Right renal cortex interstitium (tissue), 3 donors: ENCODE measurements at places on chromosomes 11 and 22.

DNA sequence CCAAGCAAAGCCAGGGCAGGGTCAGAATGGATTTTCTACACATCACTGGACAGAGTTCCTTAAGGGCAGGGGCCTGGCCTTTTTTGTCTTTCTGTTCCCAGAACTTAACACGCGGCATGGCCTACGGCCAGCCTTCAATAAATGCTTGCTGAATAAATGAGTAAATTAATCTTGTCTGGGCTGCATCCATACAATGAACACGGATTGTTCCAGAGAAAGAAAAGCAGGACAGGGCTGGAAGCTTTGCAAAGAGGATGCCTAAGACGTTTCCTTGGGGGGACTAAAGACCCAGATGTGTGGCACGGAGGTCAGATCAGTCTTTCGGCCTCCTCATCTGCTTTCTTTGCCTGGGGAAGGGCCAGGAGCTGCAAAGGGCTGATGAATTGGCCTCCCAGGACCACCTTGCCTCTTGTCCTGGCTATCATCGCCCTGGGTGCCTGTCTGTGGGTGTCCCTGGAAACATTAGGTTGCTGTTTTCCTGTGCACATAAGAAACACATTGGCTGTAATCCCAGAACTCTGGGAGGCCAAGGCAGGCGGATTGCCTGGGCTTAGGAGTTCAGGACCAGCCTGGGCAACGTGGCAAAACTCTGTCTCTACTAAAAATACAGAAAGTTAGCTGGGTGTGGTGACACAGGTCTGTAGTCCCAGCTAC is 20.8 kb upstream of the RFPL3 start:
- DNase-seq: no peak

- DNase-seq: no peak
Measured at GRCh38 chr11:33551051-33551450, 149.6 kb downstream of the C11orf91 start.

GRCh38 chr11:129374081-129374992 is 1.3 kb upstream of the BARX2 start:
- no peak for DNase-seq

DNA sequence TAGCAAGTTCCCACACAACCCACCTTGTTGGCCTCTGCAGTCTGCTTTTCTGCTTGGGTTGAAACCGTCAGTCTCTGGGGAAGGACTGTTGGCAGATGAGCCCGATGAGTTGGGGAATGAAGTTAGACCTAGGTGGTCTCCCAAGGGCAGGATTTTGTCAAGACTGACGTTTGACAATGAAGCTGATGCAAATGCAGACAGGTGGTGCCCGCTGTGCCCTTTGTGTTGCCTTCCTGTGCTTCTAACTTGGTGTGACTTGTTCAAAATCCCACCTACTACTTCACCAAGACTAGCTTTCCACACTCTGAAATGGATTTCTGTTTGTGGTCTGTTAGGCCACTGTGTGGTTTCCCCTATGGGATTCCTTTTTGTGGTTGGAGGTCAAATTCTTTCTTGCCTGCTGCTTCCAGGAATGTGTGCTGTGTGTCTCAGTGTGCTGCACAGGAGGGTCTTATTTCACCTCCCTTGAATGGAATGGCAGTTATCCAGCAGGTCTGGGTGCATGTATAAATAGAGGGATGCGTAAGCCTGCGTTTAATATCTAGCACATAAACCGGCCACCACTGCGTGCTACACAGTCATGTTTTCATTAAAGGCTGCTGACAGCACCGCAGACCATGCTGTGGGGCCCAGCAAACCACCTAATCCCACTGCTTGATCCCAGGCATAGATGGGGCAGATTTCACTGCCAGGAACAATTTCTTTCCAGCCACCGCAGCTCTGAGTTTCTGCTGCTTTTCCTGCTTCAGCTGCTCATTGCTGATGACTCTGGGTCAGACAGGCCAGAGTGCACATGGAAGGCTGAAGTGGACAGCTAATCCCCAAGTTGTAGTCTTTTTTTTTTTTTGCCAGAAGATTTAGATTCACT is 44.8 kb downstream of the ADAMTS8 start:
- DNase-seq: no peak

DNA sequence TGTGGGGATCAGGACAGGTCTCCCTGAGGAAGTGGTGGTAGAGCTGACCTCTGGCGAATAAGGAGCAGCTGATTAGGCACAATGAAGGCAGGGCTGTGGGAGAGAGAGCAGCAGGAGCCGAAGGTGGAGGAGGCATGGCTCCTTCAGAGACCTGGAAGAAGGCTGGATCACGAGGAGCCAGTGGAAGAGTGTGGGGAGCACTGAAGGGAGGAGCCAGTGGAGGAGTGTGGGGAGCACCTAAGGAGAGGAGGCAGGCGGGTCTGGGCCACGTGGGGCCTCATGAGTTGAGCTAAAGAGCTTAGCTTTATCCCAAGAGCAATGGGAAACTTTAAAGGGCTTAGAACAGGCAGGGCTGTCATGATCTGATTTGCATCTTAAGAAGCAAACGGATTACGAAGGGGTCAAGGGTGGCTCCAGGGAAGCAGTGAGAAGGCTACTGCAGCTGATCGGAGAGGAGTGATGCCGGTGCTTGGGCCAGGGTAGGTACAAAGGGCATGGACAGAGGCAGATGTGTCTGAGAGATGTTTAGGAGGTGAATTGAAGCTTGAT is 44.9 kb upstream of the EIF3D start:
- DNase-seq: no peak

GRCh38 chr22:17303840-17304779 is 65.2 kb upstream of the CECR2 start:
- DNase-seq: no peak

DNA sequence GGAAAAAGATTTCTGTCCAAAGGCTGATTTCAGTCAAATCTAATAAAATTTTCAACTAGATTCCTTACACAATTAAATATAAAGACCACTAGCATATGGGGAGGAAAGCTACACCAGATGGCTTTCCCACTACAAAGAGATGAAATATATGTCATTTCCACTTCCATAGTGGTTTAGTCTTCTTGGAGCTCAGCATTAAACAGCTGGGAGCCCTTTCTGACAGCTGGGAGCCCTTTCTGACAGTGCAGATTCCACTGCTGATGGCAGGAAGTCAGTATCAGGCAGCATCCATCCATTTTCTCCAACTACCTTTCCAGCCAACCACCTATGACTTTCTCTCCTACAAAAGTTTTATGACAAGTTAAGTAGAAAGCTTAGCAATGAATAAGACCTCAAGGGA is 177.9 kb downstream of the RRAS2 start:
- no peak for DNase-seq

DNA sequence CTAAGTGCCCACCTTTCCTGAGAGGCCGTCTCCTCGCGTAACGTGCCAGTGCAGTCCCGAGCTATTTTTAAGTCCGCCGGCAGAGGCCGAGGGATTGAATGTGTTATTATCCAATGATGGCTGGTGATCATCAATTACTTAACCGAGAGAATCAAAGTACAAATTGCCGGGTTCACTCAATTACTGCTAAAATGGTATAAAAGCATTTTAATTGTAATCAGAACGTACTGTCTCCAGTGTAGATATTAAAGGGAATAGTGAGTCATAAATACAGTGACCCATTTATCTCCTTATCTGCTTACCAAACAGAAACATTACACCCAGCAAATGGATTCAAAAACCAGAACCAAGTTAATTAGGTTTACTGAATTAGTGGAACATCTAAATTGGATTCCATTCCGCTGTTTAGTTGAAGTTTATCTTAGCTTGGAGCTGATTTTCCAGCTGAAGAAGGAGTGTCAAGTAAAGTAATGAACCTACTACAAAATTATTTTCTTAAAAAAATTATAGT is 334.9 kb downstream of the BRD1 start:
- no peak for DNase-seq

- no peak for DNase-seq
Measured at GRCh38 chr22:49824185-49824925, 3.3 kb downstream of the BRD1 start.

DNA sequence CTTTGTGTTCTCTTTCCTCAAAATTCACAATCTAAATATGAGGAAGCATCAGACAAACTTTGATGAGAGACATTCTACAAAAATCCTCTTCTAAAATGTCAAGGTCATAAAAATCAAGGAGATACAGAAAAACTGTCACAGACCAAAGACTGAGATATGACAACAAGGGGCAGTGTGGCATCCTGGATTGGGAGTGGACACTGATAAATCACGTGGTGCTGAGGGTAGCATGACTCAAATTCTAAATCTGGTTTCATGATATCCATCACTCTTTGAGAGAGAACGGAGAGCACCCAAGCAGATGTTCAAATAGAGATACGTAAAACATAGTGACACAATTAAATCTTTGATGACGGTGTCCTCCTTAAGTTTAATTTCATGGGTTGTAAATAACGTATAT is 13.0 kb upstream of the CARD18 start:
- DNase-seq: no peak

DNA sequence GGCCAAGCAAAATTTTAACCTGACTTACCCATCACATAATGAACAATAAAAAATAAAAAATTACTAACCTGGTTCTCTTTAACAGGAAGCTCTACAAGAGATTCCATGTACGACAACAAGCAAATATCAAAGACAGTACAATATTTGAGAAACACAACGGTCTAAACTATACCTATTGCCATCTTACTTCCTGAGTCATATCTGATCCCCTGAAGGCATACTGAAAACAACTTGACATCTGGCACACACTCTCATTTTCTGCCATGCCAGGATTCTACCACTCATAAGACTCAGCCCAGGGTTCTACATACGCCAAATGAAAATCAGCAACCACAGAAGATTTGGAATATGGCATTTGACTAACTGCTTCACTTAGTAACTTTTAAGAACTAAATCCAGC is 13.8 kb downstream of the DENND5A start:
- DNase-seq: no peak

DNA sequence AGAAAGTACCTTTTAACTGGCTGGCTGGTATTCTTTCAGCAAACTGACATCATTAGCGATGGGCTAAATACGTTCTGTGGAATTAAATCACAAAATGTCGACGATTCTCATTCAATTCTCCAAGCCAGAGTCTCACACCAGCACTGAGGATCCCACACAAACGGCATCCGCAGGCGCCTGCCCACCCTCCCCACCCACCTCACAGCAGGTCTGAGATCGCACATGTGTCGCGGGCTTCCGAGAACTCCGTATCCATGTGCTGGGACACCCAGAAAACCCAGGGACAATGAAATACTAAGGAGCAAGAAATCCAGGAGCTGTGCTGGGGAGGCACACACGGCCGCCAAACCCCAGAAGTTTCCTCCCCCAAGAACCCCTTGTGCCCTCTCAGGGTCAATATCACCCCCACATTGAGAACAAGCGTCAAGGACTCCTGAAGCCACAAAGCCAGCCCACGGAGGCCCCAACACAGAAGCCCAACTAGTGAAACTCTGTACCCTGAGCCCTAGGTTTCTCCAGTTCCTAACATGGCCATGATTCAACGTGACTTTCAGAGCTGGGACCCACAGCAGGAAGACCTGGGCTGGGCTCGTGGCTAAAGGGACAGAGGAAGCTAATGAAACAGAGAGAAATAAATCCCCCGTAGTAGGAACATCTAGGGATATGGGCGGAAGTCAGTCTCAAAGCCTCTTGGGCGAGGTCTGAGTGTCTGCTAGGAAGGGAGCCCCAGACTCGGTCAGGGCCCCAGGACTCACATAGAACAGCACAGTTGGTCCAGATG is 8.0 kb downstream of the TOLLIP start:
- no peak for DNase-seq

GRCh38 chr11:79189055-79189454 is 251.8 kb downstream of the TENM4 start:
- no peak for DNase-seq

- peak; percentile 5 for DNase-seq
Measured at GRCh38 chr11:42802201-42802899, 509.4 kb upstream of the API5 start.

- DNase-seq: no peak
Measured at GRCh38 chr22:32680277-32680676, 121.2 kb upstream of the TIMP3 start.

GRCh38 chr11:102413497-102413896 is 39.1 kb downstream of the TMEM123 start:
- DNase-seq: no peak

DNA sequence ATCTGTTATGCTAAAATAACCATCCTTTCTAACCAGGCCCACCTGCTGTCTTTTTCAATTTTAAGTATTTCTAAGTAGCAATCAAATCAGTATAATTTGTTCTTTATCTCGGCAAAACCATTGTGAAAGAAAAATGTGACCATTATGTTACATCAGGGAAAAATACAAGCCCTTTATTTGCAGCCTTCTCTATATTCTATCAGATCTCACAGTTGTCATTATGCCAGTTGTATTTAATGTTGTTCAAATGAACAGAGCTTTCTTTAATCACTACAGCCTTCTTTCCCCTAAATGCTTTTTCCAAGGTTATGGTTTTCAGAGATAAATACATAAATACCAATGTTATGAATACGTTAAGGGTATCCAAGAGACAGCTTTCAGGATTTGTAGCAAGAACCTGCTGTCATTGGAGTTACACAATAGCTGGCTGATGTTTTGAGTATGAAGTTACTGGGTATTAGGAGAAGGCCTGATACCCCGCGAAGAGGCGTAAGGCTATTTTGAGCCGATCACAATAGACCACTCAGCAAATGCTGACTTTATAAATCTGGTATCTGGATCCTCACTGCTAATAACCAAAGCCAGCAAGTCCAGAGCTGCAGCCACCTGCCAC is 406.3 kb downstream of the CADM1 start:
- DNase-seq: no peak

DNA sequence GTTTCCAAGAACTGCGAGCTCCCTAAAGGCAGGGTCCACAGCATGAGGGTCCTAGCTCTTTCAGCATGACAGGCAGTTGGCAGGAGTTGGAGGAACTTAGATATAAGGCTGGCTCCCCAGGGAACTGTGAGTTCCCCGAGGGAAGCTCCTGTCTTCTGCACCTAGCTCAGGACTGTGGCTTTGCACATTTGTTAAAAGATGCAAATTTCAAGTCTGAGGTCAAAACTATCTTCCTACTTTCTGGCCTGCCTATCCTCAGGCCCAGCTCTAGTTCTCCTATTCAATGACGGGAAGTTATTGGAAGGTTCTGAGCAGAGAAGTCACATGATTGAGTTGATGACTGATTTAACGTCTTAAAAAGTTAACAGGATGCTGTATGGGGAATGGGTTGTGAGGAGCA is 11.7 kb upstream of the UCP3 start:
- DNase-seq: no peak
